ENCODE measurements at places on chromosomes 12 and 14. TPM values are rescaled to one million over a fixed set of nuclear protein-coding genes. Genes with fewer than 3 reads are reported as not detected.

DNA sequence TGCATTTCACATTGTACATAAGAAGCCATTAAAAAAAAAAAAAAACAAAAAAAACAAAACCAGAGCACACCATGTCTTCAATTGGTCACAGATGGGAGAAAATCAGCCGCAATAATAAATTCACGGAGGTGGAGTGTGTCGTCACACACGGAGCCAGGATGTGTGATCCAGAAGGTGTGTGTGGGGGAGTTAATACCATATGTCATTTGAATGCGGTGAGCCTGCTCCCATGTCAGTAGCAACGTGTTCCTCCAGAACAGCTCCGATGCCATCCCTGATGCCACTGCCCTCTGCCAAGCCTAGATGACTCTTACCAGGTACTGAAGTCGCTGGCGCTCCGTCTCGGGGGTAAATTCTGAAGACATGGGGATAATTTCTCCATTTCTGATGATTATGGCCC lies 197.8 kb downstream of the PPM1H start:
- no peaks in the 10 kb centered on the region for H3K27me3 ChIP-seq
- no peak for DNase-seq
- no peak overlapping the region for H3K4me3 ChIP-seq
- no peaks in the 10 kb centered on the region for H3K36me3 ChIP-seq
- no peak overlapping the region for H3K27ac ChIP-seq
- H3K4me1 ChIP-seq, result no peaks in the 10 kb centered on the region

DNA sequence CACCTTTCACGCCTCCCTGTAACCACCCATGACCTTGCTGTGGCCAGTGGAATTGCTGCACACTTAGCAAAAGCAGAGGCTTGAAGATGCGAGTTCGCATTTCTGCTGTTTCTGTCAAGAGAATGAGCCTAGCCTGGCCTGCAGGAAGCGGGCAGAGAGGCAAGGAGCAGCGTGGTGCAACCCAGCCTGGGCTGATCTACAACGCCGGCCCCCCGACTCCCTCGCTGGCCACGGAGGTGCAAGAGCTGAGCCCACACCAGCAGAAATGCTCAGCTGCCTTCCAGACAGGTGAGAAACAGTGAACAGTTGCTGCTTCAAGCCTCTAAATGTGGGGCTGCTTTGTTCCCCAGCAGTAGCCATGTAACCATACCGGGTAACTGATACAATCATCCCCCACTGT lies 116.4 kb downstream of the NCOR2 start:
- DNase-seq, result no peak
- H3K27ac ChIP-seq, result no peak overlapping the region
- H3K4me3 ChIP-seq, result no peak overlapping the region
- no peaks in the 10 kb centered on the region for H3K4me1 ChIP-seq
- no peaks in the 10 kb centered on the region for H3K36me3 ChIP-seq
- H3K27me3 ChIP-seq, result no peaks in the 10 kb centered on the region

GRCh38 chr12:69474456-69474855 lies 4.3 kb downstream of the FRS2 start:
- H3K4me3 ChIP-seq, result peak overlapping the region; percentile 26
- H3K4me1 ChIP-seq, result peaks cover 19% of the 10 kb centered on the region
- DNase-seq, result no peak
- peak overlapping the region; percentile 12 for H3K27ac ChIP-seq
- H3K27me3 ChIP-seq, result no peaks in the 10 kb centered on the region

GRCh38 chr14:29233188-29233587 lies 466.6 kb downstream of the FOXG1 start:
- no peak overlapping the region for H3K27ac ChIP-seq
- no peak for DNase-seq
- H3K4me1 ChIP-seq, result no peaks in the 10 kb centered on the region
- no peaks in the 10 kb centered on the region for H3K36me3 ChIP-seq

GRCh38 chr12:5114436-5114835 lies 70.8 kb downstream of the KCNA5 start:
- DNase-seq, result no peak
- H3K27ac ChIP-seq, result no peak overlapping the region
- no peaks in the 10 kb centered on the region for H3K36me3 ChIP-seq
- no peak overlapping the region for H3K4me3 ChIP-seq
- no peaks in the 10 kb centered on the region for H3K27me3 ChIP-seq

DNA sequence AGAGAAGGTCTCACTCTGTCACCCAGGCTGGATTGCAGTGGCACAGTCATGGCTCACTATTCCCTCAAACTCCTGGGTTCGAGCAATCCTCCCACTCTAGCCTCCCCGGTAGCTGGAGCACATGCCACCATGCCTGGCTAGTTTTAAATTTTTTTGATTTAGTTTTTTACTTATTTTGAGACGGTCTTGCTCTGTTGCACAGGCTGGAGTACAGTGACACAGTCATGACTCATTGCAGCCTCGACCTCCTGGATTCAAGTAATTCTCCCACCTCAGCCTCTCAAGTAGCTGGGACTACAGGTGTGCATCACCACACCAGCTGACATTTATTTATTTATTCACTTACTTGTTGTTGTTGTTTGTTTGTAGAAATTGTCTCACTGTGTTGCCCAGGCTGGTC lies 22.2 kb upstream of the DIP2B start:
- no peak for DNase-seq
- no peak overlapping the region for H3K4me3 ChIP-seq
- no peaks in the 10 kb centered on the region for H3K4me1 ChIP-seq

- H3K36me3 ChIP-seq, result no peaks in the 10 kb centered on the region
- no peak overlapping the region for H3K4me3 ChIP-seq
- DNase-seq, result no peak
- H3K27ac ChIP-seq, result no peak overlapping the region
- no peaks in the 10 kb centered on the region for H3K27me3 ChIP-seq
These were observed 26.6 kb downstream of the RASSF3 start for GRCh38 chr12:64636856-64637255.

DNA sequence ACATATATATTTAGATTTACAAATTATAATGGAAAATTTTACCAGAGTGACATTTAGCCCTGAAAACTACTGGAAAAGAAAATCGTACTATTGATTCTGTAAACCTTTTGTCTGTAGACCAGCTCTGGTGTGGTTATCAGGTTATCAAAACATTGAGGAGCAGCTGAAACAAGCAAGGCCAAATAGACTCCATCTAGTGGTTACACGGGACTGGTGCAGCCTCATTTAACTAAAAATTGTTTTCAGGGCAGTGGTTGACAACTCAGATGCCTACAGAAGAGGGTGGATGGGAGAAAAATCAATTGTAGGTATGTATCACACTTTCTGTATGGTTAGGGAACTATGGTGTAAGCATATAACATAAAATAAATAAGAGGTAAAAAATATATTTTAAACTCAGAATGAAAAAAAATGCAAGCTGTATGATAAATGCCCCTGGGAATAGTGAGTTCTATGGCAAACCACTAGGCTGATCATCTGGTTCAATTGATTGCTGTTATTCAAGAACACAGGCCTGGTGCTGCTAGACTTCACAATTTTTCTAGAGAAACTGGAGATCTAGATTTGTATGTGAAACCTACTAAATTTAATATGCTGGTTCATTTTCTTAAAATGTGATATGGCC lies 51.2 kb downstream of the ACSS3 start:
- no peak overlapping the region for H3K4me3 ChIP-seq
- H3K27ac ChIP-seq, result no peak overlapping the region
- H3K27me3 ChIP-seq, result no peaks in the 10 kb centered on the region
- no peaks in the 10 kb centered on the region for H3K36me3 ChIP-seq

GRCh38 chr12:112419297-112420133 lies 768 bp downstream of the PTPN11 start:
- H3K27me3 ChIP-seq, result no peaks in the 10 kb centered on the region
- H3K36me3 ChIP-seq, result no peaks in the 10 kb centered on the region
- peak overlapping the region; percentile 96 for H3K27ac ChIP-seq
- peaks cover 1% of the 10 kb centered on the region for H3K4me1 ChIP-seq
- peak overlapping the region; percentile 68 for H3K4me3 ChIP-seq

DNA sequence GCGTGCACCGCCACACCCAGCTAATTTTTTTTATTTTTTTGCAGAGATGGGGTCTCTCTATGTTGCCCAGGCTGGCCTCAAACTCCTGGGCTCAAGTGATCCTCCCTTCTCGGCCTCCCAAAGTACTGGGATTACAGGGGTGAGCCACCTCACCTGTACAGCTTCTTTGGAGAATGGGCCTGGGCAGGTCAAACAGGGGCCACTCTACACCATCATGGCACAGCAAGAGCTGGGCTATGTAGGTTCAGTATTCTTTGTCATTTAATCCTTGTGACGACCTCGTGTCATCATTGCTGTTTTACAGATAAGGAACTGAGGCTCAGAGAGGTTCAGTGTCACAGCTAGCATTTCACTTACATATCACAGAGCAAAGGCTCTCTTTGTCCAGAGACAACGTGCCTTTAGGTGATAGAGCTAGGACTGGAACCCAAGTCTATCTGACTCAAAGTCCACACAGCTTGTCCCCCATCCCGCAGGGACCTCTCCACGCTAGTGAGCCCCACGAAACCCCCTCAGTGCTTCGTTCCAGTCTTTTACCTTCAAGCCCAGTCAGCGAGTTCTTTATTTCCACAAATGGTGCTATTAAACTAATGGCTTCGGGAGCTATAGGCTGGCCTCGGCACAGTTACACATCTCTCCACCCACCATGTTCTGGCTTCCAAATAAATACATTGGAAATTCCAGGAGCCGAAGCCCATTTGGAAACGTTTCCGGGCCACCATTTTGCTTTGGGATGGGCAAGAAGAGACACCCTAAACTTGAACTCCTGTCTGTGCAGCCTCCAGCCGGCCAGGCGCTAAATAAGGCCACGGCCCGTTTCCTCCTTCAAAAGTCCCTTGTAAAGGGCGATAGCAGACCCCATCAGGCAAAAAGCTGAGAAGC lies 660 bp upstream of the MAP1LC3B2 start:
- no peak overlapping the region for H3K4me3 ChIP-seq
- no peak for DNase-seq
- no peaks in the 10 kb centered on the region for H3K36me3 ChIP-seq
- no peaks in the 10 kb centered on the region for H3K27me3 ChIP-seq
- H3K4me1 ChIP-seq, result no peaks in the 10 kb centered on the region

GRCh38 chr12:126369487-126370463 lies 1304.5 kb downstream of the AACS start:
- no peak overlapping the region for H3K27ac ChIP-seq
- H3K4me3 ChIP-seq, result no peak overlapping the region
- no peaks in the 10 kb centered on the region for H3K27me3 ChIP-seq
- H3K4me1 ChIP-seq, result peaks cover 3% of the 10 kb centered on the region
- no peak for DNase-seq

DNA sequence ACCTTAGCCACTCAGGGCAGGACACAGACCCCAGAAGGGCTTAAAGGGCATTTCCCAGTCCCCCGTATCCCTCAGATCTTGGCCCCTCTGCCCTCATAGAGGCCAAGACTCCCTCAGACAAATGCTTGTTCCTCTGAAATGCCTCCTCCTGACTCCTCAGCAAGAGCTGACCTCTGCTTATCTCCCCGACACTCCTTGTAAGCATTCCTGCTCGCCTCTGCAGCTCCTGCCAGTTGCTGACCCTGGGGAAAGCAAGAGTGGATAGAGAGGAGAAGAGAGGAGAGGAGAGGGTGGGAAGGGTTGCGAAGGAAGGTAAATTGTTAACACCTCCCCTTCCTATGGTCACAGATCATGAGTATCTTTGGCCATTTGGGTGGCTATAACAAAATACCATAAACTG lies 7.1 kb downstream of the SERPINA5 start:
- no peaks in the 10 kb centered on the region for H3K27me3 ChIP-seq
- no peak for DNase-seq
- H3K27ac ChIP-seq, result no peak overlapping the region
- H3K4me1 ChIP-seq, result no peaks in the 10 kb centered on the region
- no peaks in the 10 kb centered on the region for H3K36me3 ChIP-seq

DNA sequence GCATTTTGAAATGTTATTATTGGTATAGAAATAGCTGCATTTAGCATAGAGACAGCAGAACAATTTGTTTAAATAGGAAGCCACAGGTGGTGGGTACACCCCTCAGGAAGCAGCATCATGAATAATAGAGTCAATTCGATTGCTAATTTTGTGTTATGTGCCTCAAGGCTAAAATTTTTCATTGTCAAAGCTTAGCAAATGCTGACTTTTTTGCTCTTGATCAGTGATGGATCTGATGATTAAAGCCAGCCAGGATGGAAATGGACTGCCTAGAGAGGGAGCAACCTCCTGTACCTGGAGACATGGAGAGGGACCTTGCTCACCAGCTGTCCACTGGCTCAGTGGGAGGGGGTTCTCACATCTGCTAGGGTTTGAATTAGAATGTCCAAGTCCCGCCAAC lies 4.5 kb upstream of the KRT8 start:
- H3K27ac ChIP-seq, result no peak overlapping the region
- no peaks in the 10 kb centered on the region for H3K36me3 ChIP-seq
- no peak overlapping the region for H3K4me3 ChIP-seq
- H3K4me1 ChIP-seq, result no peaks in the 10 kb centered on the region
- DNase-seq, result no peak

- no peak for DNase-seq
- no peak overlapping the region for H3K4me3 ChIP-seq
- no peaks in the 10 kb centered on the region for H3K4me1 ChIP-seq
- no peaks in the 10 kb centered on the region for H3K36me3 ChIP-seq
These were observed 111.0 kb downstream of the SLC8A3 start for GRCh38 chr14:70077720-70078119.

P2RX2 gene
- total RNA-seq, result 0.27 TPM

CIROP gene
- total RNA-seq, result not detected

SLC39A5 gene
- not detected for total RNA-seq
